ENCODE measurements at places on chromosomes 5 and 9. TPM values are rescaled to one million over a fixed set of nuclear protein-coding genes. Genes with fewer than 3 reads are reported as not detected.

Gene C5orf58
- total RNA-seq = not detected

Gene ZNF354C
- 6.0 TPM for total RNA-seq

Gene LAMC3
- 0.39 TPM for total RNA-seq

Gene LTC4S
- 1.2 TPM for total RNA-seq

Measured in placental epithelial cell (primary cell).